Activated T-cell treated with anti-CD3 and anti-CD28 coated beads for 24 hours (primary cell): ENCODE measurements at places on chromosomes 11 and 22.

DNA sequence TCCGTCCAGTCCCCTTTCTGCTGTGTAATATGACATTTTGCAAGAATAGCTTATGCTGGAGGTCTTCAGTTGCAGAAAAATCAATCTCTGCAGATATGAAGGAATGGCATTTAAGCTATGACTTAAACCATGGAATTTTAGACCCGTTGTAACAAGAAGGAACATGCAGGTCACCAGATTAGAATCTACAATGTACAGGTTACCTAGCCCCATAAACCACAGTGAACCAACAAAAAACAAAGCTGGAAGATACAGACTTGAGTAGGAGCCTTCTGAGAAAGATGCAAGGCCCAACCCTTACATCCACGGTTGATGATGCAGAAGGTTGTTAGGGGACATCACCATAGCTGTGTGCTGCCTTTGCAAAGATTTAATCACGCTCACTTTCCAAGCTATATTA lies 132.5 kb downstream of the WT1 start:
- no peak for DNase-seq

- DNase-seq = no peak
These were observed 670.0 kb upstream of the KIRREL3 start for GRCh38 chr11:127670374-127671119.

- no peak for DNase-seq
These were observed 480 bp downstream of the PLEKHA7 start for GRCh38 chr11:17013548-17014320.

DNA sequence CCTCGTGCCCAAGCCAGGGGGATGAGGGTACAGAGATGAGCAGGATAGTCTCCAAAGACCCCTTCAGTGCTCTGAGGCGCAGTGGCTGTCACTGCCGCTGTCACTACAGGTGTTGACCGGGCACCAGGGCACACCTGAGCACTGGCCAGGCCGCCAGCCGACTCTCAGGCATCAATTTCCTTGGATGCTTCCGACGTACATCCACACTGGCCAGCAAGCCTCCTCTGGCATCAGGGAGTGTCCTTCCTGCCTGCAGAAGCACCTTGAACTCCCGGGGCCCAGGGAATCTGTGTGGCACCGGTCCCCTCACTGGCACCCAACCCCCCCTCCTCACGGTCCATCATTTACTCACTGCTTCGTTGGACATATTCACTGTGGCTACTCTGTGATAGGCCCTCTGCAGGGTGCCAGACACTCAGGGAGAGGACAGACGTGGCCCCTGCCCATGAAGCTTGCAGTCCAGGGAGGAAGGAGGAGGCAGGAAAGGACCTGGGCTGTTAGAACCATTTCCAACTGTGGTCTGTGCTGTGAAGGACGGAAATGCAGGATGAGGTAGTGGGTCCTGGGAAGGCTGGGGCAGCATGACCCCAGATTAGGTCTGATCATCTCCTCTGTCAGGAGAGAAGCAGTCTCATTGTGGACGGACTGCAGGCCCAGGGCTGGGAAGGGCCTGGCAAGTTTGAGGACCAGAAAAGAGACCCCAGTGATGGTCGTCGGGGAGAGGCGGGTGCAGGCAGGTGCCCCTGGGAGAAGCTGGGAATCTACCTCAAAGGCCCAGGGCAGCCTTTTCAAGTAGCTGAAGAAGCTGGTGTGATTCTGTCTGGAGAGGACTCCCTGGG lies 46.3 kb upstream of the ANO1 start:
- no peak for DNase-seq

DNA sequence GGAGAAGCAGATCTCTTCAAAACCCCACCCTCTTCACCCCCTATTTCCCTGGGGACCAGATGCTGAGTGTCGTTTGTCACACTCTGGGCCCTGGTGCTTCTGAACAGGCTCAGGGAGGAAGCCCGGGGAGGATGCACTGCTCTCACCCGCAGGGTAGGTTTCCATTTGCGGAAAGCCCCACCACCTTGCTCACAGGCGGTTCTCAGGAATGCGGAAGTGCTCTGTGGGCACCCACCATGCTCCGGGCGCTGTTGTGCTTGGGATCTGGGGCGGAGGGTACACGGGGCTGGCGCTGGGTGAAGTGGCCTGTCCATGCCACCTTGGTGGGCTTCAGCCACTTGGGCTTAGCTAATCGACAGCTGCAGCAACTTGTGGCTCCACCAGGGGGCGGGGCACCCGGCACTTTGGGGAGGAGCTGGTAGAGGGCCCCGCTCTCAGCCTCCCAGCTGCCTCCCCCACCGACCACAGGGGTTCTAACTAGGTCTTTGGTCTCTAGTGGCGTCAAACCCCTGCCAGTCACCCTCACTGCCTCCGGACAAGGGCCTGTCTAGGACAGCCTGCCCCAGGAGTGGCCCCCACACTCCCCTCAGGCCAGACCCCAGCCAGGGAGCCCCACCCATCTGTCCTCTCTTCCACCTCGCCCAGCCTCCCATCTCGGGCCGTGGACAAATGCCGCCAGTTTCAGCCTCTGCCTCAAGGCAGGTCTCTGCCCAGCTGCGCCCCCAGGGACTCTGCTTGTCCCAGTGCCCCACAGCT lies 7.4 kb downstream of the NDUFV1 start:
- DNase-seq = peak; percentile 75

DNA sequence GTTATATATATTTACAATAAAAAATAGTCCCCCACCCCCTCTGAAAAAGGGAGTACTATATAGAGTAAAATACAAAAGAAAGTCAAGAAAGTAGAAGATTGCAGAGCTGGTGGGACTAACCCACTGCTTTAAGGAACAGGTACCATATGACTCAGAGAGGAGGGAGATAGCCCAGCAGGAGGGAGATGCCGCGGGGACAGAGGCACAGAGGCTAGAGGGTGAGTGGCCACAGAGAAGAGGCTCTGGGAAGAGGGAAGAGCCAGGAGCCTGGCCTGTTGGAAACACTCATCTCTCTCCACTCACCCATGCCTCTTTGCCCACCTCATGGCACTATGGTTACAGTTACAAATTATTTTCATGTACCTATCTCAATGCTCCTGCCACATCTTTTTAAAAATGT lies 53.6 kb upstream of the LYVE1 start:
- no peak for DNase-seq

- DNase-seq = no peak
These were observed 16.4 kb downstream of the IFITM10 start for GRCh38 chr11:1733716-1734640.

GRCh38 chr11:10373929-10374328 lies 69.1 kb downstream of the ADM start:
- DNase-seq = no peak

DNA sequence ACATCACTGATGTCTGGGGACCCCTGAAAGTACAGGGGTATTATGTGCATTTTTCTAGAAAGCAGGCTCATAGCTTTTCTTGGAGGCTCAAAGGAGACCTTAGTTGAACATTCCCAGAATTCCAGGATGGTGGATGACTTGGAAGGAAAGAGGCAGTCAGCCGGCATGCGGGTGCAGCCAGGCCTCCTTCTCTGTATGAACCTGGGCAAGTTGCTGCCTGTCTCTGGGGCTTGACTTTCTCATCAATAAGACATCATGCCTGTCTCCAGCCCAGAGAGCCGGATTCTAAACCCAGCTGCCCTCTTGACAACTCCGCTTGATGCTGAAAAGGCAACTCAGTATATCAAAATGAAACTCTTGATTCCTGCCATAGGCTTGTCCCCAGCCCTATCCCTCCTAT lies 12.6 kb downstream of the MS4A15 start:
- DNase-seq = no peak

DNA sequence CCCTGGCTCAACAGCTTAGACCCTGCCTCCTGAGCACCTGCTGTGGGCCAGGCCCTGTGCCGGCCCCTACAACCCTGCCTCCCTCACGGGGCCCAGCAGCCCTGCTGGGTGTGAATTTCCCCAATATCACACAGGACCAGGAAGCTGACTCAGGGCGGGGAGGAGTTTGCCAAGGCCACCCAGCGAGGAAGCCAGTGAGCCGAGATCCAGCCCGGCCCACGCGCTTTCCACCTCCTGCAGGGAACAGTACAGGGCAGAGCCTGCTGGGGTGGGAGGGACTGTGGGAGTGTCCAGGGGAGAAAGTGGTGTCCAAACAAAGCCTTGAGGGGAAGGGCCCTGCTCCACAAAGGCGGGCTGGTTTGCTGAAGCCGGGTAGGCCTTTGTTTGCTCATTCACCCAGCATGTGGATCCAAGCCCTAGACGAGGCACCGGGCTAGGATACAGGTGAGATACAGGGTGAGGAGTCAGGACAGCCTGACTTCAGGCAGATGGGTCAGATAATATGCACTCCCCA lies 26.8 kb downstream of the RPL3 start:
- DNase-seq = no peak

DNA sequence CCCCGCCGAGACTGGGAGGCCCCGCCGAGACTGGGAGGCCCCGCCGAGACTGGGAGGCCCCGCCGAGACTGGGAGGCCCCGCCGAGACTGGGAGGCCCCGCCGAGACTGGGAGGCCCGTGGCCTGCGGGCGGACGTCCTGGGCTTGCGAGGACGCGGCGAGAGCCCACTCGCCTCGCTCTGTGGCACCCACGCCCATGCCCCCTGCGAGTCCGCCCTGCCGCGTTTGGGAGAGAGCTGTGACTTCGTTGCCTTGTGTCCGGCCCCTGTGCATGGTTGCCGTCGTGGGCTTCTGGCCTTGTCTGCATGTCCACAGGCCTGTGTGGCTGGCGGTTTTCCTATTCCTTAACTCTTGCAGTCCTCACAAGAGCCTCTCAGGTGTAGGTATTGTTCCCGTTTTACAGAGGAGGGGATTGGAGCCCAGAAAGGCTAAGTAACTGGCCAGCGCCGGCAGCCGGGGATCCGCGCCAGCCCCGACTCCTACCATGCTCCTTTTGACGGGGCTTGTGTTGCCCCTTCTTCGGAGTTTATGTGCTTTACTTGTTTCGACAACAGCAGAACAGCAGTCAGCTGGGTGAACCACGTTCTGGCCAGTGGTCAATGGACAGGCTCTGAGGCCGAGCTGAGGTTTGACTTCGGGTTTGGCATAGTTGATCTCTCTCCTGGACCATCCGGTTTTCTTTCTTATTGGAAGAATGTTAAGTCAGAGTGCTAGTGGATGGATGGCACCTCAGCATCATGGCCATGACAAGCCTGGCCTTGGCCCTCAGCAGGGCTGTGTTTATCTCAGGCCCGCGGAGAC lies 741 bp downstream of the PHRF1 start:
- no peak for DNase-seq

DNA sequence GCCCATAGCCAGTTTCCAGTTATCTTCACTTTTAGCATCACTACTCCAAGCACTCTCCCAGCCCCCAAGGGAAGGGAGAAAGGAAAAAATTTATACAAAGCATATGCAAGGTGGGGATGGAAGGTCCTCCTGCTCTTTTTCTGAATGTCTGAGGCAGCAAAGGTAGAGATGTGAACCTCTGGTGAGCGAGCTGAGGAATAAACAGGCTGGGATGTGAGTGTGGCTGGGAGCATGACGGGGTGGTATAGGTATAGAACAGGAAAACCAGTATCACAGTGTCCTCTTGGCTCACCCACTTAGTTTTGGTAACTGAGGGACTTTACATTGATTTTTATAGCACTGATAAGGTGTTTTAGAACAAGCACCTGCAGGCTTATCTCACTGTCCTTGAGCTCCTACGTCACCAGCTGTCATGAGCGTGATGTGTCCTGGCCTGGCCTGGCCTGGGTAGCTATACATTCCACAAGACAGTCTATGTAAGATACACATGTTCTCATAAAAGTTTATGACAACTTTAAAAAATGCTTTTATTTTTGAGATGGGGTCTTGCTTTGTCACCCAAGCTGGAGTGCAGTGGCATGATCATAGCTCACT lies 10.3 kb upstream of the POLD3 start:
- no peak for DNase-seq

- no peak for DNase-seq
These were observed 14.2 kb upstream of the OR6A2 start for GRCh38 chr11:6813656-6814055.

- DNase-seq = no peak
These were observed 18.2 kb downstream of the MIF start for GRCh38 chr22:23912293-23912903.

GRCh38 chr11:88655196-88655595 lies 317.7 kb upstream of the CTSC start:
- DNase-seq = no peak

- DNase-seq = no peak
These were observed 97.0 kb upstream of the LDLRAD3 start for GRCh38 chr11:35846874-35847273.

- DNase-seq = peak; percentile 44
These were observed 37.2 kb upstream of the ETS1 start for GRCh38 chr11:128624269-128625175.

- no peak for DNase-seq
These were observed 106.4 kb downstream of the DSCAML1 start for GRCh38 chr11:117690484-117691217.

- no peak for DNase-seq
These were observed 18.6 kb downstream of the TREH start for GRCh38 chr11:118660681-118661424.

DNA sequence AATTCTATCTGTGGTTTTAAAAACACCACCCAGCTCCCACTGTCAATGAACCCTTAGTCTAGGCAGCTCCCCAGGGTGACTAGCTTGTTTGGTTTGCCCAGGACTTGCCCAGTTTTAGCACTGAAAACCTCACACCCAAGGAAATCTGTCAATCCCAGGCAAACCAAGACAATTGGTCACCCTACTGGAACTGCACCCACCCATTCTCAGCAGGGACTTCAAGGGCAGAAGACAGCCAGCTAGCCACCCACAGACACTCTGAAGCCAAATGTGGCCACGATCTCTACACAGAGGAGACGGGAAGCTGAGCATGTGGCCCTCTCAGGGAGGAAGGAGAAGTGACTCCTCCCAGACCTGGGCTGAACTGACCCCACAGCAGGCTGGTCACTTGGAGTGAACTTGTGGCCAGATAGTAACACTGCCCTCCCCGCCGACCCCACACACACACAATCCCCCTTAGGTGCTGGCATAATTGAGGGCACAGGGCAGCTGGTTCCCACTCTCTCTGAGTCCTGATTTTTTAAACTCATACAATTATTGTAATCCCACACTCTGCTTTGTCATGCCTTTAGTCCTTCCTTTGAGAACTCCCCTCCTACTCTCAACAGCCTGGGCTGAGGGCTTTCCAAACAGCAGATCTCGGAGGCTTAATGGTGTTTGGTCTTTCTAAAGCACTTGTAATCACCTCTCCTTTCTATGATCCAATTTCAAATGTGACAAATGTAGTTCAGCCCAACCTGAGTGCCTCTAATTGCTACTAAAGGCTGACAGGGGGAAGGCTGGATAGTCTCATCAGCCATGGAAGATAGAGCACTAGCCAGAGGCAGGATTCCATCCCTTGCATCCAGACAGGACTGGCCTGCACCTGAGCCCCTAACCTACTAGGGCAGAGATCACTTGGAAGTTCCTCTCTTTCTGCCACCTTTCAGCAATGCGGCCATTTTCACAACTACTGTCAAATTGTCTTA lies 74.7 kb upstream of the DRD2 start:
- no peak for DNase-seq

DNA sequence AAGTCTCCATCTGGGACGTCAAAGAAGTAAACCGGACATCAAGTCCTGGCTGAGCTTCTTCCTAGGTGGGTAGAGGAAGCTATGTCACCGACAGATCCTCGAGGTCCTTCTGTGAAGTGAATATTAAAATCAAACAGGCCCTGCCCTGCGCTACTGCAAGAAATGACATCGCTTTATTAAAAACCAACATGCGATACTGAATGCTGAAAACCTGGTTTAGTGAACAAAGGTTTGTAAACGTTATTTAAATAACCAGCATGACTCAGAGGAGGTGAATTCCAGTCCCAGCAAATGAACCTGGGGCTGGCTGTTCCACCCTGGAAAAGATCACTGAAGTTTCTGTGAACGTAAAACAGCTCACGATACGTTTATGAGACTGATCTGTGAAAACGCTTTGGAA lies 645 bp downstream of the RTCB start:
- no peak for DNase-seq
